ENCODE measurements at places on chromosomes 5 and 9. TPM values are rescaled to one million over a fixed set of nuclear protein-coding genes. Genes with fewer than 3 reads are reported as not detected.

The ECSCR gene
- not detected for total RNA-seq

The MARVELD2 gene
- 42.0 TPM for total RNA-seq

The PLEKHG4B gene
- not detected for total RNA-seq

The MAPK9 gene
- 20.8 TPM for total RNA-seq

The SNCB gene
- total RNA-seq = not detected

The MLANA gene
- not detected for total RNA-seq

The CFAP157 gene
- total RNA-seq = not detected

The CBY3 gene
- not detected for total RNA-seq

The DMRT2 gene
- under 0.01 TPM for total RNA-seq

The OLFML2A gene
- 128 TPM for total RNA-seq

The EGFLAM gene
- total RNA-seq = 0.93 TPM

The CCIN gene
- total RNA-seq = under 0.01 TPM

The ARHGEF28 gene
- total RNA-seq = 58.1 TPM

The PCDHB16 gene
- not detected for total RNA-seq

The NR6A1 gene
- total RNA-seq = 5.2 TPM

The PCSK1 gene
- total RNA-seq = under 0.01 TPM
